ENCODE measurements at places on chromosomes 6 and 20. TPM values are rescaled to one million over a fixed set of nuclear protein-coding genes. Genes with fewer than 3 reads are reported as not detected.

Gene CLVS2
- under 0.01 TPM for total RNA-seq

Gene CLPSL1
- total RNA-seq, result not detected

Gene JARID2
- 11.3 TPM for total RNA-seq

Gene POU5F1
- 5.6 TPM for total RNA-seq

Gene CST2
- not detected for total RNA-seq

Gene TAAR1
- not detected for total RNA-seq

Gene FAM120B
- 16.4 TPM for total RNA-seq

Gene TP53INP2
- 0.80 TPM for total RNA-seq

Gene TMEM170B
- 5.2 TPM for total RNA-seq

Gene SMIM26
- total RNA-seq, result 85.6 TPM

Gene SAMD3
- total RNA-seq, result not detected

Gene ELOVL4
- 2.5 TPM for total RNA-seq

Gene SNX14
- total RNA-seq, result 117 TPM

Gene EYA4
- 16.3 TPM for total RNA-seq

Gene PBOV1
- not detected for total RNA-seq

Gene IBTK
- 30.1 TPM for total RNA-seq

Gene HSPA1L
- 0.80 TPM for total RNA-seq

Gene UBE2C
- total RNA-seq, result 167 TPM

Gene FAM217A
- not detected for total RNA-seq

Gene ZBTB46
- 3.4 TPM for total RNA-seq

Gene RIPOR2
- 2.3 TPM for total RNA-seq

Gene OPN5
- 0.06 TPM for total RNA-seq

Gene PRICKLE4
- not detected for total RNA-seq

Gene MYCT1
- 0.06 TPM for total RNA-seq

Gene NUP153
- 53.9 TPM for total RNA-seq

Gene DZANK1
- total RNA-seq, result 1.4 TPM

Gene KATNA1
- 69.4 TPM for total RNA-seq

Gene ZNF217
- total RNA-seq, result 6.8 TPM
